Breast epithelium (tissue), 4 donors: ENCODE measurements at places on chromosomes 5 and 9. TPM values are rescaled to one million over a fixed set of nuclear protein-coding genes. Genes with fewer than 3 reads are reported as not detected.

- DNase-seq, result no peak
These were observed 73.2 kb upstream of the FAM120A start for GRCh38 chr9:93378276-93378675.

- DNase-seq, result no peak
These were observed 436.6 kb downstream of the DTWD2 start for GRCh38 chr5:118551716-118552115.

DNA sequence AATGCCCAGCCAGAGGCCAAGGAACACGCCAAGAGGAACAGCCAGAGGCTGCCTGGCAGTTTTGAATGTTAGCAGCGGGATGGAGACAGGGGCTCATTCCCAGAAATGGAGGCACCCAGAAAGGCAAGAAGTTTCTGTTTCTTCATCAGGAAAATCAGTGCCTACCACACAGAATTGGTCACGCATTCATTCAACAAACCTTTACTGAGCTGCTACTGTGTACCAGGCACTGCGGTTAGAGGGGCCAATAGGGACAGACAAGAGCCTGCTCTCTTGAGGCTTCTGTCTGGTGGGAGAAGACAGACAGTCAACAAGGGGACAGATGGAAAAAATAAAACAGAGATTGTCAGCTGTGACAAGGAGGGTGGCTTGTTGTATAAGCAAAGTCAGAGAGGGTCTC is 27.2 kb upstream of the CPLX2 start:
- DNase-seq, result no peak

DNA sequence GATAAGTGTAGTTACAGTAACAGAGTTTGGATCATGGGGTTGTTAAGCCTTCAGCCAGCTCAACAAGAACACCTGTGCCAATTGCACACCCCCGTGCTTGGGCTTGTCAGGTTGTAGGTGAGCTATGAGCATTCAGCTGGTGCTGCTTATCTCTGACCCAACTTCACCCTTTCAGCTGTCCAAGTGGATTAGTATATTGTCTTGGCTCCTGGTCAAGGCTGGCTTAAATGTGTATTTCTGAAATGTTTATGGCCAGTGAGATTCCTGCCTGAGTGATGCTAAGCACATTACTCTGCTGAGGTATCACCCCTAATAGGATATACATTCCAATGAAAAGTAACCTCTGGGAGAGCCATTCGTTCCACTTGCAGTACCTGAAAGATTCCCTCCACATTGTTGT is 44.2 kb upstream of the LMNB1 start:
- DNase-seq, result no peak

GRCh38 chr5:59592101-59592500 is 301.4 kb downstream of the PDE4D start:
- no peak for DNase-seq

GRCh38 chr5:37495210-37495609 is 116.1 kb downstream of the WDR70 start:
- DNase-seq, result no peak

SPOCK1 gene
- total RNA-seq, result 52.0 TPM

DNA sequence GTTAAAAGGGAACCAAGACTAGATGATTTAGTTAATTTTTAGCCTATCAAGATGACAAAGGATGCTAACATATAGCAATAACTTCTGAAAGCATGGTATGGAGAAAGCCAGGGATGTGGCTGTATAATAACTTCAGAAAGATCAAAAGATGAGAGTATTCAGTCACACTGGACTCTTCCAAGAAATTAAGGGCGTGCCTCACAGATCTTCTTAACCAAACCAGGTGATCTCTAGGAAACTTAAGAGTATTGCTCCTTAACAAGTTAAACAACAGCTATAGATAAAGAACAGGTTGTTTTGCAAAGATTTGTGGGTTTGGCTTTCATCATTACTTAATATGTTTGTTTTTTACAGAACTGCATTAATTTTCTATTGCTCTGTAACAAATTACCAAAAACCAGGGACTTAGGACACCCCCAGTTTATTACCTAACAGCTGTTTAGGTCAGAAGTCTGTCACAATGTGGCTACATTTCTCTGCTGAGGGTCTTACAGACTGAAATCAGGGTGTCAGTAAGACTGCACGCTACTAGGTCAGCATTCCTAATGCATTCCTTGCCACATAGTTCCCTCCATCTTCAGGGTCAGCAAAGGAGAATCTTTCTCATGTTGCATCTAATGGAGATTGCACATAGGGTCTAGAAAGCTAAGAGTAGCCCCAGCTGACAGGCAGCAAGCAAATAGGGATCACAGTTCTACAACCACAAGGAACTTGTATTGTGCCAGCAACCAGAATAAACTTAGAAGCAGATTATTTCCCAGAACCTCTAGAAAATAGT is 113.8 kb downstream of the WDR70 start:
- no peak for DNase-seq

TMEM38B gene
- 22.4 TPM for total RNA-seq

GRCh38 chr5:123181394-123181801 is 92.4 kb downstream of the PRDM6 start:
- DNase-seq, result no peak

DNA sequence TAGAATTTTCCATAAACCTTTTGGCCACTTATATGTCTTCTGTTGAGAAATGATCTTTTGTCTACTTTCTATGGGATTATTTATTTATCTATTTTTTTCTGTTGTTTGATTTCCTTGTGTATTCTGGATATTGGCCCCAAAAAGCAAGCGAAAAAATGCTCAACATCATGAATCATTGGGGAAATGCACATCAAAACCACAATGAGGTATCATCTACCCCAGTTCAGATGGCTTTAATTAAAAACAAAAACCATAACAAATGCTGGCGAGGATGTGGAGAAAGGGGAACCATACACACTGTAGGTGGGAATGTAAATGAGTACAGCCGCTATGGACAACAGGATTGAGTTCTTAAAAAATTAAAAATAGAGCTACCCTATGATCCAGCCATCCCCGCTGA is 125.0 kb upstream of the LPCAT1 start:
- DNase-seq, result no peak

VCAN gene
- 31.6 TPM for total RNA-seq

CNTNAP3 gene
- total RNA-seq, result 23.9 TPM

- DNase-seq, result peak; percentile 83
These were observed 1.6 kb upstream of the GADD45G start for GRCh38 chr9:89602978-89603766.

DNA sequence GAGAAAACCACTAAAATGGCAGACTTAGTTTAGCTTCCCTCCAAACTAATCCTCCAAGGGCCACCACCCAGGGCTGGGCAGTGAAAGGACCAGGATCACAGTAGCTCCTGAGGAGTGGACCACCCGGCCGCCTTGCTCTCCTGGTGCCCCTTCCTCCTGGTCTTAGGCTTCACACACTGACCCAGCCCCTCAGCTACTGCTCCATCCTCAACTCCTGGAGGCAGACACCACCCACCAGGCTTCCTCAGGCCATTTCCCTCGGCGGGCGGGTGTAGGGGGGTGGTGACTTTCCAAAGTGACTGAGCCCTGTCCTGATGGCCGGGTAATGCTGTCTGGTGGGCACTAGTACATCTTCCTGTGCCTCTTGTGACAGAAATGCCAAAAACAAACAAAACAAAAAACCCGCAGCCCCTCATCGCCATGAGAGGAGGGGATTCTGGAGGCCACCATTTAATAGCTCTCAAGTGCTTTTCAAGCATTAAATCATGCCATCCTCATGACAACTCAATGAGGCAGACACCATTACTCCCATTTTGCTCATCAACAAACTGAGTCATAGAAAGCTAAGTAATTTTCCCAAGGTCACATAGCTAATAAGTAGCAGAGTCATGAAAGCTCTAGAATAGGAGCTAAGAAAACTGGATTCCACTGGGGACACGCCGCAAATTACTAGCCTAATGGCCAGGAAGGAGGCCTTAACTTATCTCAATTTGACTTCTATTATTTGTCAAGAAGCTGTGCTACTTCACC is 91.3 kb upstream of the LRRTM2 start:
- DNase-seq, result no peak

- DNase-seq, result no peak
These were observed 286.5 kb downstream of the KCTD16 start for GRCh38 chr5:144457160-144457559.

- no peak for DNase-seq
These were observed 249.8 kb downstream of the KIF4B start for GRCh38 chr5:155263381-155263780.

DNA sequence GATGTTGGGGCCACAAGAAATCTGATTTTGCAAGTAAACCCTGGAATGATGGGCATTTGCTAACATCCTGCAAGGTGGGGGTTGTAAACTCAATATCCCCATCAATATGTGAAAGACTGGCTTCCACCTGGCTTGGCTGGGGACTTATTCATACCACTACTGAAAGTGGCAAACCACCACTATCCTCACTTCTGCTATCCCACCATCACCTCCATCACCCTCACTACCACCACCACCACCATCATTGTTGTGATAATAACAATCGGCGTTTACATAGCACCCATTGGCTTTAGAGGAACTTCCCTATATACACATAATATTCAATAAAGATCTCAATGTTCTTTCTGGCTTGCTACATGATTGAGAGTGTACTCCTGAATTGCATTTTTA is 224.7 kb upstream of the DAP start:
- no peak for DNase-seq

DNA sequence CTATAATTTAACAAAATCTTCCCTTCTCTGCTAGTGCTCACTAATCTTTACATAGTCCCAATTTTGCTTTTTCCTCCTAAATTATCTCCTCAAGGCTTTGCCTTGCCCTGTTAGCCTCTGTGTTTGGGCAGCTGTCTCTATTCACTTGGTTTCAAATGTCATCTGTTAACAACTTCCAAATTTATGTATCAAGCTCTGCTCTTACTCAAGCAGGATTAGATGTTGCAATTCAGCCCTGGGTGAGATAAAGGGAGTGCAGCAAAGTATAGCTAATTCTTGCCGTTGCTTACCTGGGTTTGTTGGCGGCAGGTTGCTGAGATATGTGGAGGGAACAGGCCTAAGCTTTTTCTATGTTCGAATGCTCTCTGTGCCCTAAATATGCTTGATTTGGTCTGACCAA is 483.8 kb downstream of the DMAC1 start:
- no peak for DNase-seq

TRIP13 gene
- 2.3 TPM for total RNA-seq

DNA sequence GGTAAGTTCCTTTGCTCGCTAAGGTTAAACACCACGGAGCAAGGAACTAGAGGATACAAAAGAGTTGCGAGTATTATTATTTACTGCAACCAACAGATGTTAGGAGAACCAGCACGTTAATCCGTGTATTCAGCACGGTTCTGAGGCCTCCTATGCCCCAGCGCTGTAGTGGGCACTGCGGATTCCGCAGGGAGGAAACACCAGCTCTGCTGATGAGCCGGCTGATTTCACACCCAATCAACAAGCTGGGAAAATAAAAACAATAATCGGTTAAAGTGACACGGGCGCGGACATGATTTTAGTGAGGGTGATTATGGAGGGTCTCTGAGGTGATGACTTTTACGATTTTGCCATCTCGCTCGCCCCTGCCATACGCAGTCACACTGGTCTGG is 702 bp upstream of the PRELID2 start:
- no peak for DNase-seq

DNA sequence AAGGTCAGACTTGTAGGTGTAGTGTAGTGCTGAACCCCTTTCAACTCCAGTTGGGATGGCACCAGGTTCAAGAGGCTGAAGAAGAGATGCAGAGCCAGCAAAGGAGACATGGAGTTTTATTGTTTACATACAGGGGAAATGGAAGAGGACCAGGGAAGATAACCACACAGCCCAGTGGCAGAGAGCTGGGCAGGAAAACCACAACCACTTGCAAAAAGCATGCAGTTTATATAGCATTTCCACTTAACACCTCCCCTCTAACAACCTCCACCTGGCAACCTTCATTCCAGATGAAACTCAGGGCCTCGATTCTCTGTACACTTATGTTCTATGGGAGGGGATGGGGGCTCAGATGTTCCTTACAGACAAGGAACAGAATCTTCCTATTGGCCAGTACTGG is 56.9 kb downstream of the SNX24 start:
- DNase-seq, result no peak

DNA sequence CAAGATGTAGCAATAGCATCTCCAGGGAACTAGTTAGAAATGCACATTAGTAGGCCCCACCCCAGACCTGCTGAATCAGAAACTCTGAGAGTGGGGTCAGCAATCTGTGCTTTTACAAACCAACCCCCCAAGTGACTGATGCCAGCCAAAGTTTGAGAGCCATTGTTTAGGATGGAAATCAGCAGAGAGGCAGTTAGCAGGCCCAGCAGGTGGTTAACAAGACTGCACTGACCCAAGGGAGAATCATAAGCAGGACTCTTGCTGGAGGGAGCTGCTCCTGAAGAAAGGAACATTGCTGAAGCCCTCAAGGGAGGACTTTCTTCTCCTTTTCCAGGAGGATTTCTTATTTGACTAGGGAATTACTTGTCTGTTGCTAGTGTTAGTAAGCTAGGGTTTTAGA is 74.2 kb upstream of the SLC12A2 start:
- DNase-seq, result no peak

- no peak for DNase-seq
These were observed 53.5 kb downstream of the SUSD1 start for GRCh38 chr9:112121633-112122032.

DNA sequence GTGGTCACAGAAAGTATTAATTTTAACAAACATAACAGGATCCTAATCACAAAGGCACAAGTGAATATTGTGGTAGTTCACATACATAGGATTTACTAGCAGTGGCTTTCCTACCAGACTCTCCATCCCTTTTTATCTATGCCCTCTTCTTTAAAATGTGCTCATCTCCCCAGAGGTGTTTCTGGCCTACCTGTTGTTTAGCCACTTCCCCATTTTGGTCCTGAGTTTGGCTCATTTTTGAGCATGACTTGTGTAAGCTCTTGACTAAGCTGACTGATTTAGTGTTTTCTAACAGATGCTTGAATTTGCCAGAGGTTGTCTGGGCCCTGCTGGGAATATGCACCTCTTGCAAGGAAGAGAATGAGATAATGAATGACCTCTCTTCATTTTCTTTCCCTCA is 517.7 kb upstream of the CLINT1 start:
- DNase-seq, result no peak

GRCh38 chr9:95370064-95370463 is 52.6 kb upstream of the FANCC start:
- no peak for DNase-seq

SLC25A48 gene
- 1.8 TPM for total RNA-seq

- no peak for DNase-seq
These were observed 52.5 kb upstream of the NCS1 start for GRCh38 chr9:130119519-130120298.

DNA sequence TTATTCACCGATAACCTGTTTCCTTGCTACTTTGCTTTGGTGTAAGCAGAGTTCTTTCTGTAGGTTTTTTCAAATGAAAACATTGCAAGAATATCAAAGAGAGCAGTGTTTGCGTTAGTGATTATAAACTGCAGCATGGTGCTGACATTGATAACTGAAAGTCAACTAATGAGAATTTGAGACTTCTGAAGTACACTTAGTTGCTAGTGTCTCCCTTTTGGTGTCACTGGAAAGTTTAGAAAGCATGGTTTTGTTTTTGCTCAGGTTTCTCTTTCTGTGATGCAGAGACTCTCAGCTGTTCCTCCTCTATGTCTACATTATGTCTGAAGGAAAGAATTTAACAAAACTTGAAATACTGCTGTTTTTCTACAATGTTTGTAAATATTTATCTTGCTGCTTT is 80.2 kb upstream of the ZNF169 start:
- DNase-seq, result no peak

GLRA1 gene
- total RNA-seq, result not detected

GRCh38 chr5:124729720-124730359 is 16.6 kb downstream of the ZNF608 start:
- no peak for DNase-seq
